ENCODE measurements at places on chromosomes 7 and 10. TPM values are rescaled to one million over a fixed set of nuclear protein-coding genes. Genes with fewer than 3 reads are reported as not detected.

CTBP2 gene
- total RNA-seq = 137 TPM

DNA sequence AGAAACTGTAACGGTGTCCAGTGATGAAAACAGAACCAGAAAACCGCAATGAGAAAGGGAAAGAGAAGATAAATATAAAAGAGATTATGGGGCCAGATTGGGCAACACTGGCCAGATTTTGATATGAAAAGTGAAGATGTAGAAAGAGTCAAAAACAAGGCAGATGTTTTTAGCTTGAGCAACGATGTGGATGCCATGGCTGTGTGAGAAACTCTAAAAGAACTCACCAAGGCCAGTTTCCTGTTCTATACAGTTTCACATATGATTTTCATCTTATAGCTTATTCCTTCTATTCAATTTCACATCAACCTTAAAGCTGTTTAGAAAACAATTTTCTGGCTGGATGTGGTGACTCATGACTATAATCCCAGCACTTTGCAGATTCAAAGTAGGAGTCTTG, 36.3 kb downstream of the CSTF2T start:
- DNase-seq = no peak

- DNase-seq = no peak
Observed at GRCh38 chr7:117284692-117285091, 38.2 kb downstream of the WNT2 start.

- DNase-seq = no peak
Observed at GRCh38 chr7:110397927-110398660, 692.8 kb upstream of the LRRN3 start.

DNA sequence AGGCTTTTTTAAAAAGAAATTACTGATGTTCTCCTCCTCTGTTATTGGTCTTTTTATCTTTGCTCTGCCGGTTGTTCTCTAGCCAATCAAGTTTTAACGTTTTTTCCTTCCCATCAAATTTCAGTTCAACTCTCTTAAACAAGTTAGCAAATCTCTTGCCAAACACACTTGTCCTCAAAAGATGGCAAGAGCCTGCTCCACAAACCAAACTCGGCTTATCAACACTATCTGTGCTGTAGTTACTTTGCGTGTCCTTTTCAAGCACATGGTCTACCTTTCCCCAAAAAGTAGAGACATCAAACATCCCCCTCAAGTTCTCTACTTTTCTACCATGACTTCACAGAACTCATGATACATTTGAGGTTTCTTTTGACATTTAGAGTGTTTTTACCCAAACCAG, 71.3 kb downstream of the OSBPL3 start:
- DNase-seq = no peak

DNA sequence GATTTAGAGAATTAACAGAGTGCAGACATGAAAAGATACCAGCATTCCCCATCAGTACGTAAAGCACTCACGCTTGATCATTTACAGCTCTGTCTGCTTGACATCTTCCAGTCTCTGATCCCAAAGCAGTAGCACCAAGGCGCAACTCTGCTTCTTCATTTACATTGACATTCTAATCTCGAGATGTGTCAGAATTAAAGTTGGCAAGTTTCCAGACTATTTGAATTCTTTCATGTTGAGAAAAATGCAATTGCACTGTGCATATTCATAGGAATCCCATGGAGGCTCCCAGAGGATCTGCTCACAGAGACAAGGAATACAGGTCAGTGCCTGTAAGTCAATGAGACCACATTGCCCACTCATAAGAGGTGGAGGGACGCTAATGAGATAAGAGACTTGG, 183.9 kb downstream of the LRRN3 start:
- no peak for DNase-seq

GRCh38 chr7:94382132-94382531, 12.6 kb upstream of the COL1A2 start:
- no peak for DNase-seq

- DNase-seq = peak; percentile 36
Observed at GRCh38 chr10:132292287-132293200, 15.2 kb downstream of the STK32C start.

- DNase-seq = no peak
Observed at GRCh38 chr10:78642269-78642816, 426.4 kb upstream of the ZMIZ1 start.

All from mucosa of descending colon (tissue), 3 donors.